Stimulated activated CD8-positive, alpha-beta memory T cell treated with anti-CD3 and anti-CD28 coated beads, Interleukin-7, amount 100 ng/mL, for 4 hours (primary cell): ENCODE measurements at places on chromosomes 6 and 20.
A peak's percentile ranks its signal among the peaks of the same experiment; 100 is the strongest.

DNA sequence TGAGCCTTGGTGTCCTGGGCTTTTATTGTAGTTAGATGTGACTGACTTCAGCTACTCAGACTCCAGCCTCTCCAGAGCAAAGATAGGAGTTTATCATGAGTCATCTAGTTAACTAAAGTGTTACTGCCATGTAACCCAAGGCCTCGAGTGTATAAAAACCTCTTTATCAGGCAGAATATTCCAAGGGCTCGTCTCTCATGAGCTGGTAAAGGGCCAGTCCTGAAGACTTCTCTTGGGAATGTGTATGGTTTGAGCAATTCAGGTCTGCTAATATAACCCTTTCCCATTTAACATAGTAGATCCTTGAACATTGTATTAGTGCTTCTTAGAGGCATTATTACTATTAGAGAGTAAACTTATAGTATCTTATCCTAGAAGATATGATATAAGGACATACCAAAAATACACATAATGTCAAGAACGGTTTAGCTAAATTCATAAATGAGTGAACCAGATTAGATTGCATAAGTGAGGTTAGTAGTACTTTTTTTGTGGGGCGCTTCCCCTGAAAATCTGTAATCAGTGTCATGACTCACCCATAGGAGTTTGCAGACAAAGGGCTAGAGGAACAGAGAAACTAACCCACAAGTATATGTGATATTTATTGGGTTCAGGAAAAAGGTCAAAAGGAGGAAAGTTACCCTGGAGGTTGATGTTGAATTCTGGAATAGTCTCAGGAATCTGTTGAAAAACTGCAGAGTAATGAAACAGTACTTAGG lies 16.0 kb downstream of the DSE start:
- no peak for DNase-seq

DNA sequence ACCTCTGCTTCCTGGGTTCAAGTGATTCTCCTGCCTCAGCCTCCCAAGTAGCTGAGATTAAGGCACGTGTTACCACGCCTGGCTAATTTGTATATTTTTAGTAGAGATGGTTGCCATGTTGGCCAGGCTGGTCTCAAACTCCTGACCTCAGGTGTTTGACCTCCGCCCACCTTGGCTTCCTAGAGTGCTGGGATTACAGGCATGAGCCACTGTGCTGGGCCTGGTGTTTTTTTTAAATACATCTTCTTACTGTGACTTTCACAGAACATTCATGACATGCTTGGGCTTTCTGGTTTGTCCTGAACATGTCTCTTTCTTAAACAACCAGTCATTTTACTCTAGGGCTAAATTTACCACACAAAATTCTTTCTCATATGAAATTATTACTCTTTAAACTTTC lies 34.7 kb upstream of the FAM8A1 start:
- DNase-seq = no peak

DNA sequence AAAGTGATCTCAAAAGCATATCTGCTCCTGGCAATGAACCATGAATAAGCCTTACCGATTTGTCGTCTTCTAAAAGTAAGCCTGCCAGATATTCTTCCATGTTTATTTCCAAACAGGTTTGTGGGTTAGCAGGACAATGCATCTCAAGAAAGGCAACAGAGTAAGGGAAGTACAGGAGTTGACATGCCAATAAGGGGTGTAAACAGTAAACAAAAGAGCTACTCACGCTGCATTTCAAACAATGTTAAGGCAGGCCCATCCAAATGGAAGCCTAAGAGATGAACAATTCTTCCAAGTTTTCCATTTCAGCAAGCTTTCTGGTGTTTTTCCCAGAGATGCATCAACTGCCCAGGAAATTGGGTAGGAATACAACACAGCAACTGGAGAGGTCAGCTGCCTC lies 27.8 kb upstream of the CRIP3 start:
- DNase-seq = no peak

DNA sequence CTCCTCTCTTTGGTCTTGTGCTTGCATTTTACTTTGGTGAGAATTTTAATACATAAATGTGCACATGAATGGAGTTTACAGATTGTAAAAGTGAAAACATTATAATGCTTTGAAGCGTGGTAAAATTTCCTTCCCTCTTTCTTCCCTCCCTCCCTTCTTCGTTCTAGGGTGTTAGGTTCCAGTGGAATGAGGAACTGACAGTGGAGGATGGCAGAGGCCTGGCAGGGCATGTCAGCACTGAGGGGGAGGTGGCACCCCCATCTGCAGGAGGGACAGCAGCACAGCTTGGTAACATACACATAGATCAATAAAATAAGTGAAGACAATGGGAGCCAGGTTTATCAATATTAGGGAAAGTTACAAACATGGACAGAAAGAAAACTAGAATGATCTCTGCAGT lies 47.5 kb downstream of the RNASET2 start:
- no peak for DNase-seq

DNA sequence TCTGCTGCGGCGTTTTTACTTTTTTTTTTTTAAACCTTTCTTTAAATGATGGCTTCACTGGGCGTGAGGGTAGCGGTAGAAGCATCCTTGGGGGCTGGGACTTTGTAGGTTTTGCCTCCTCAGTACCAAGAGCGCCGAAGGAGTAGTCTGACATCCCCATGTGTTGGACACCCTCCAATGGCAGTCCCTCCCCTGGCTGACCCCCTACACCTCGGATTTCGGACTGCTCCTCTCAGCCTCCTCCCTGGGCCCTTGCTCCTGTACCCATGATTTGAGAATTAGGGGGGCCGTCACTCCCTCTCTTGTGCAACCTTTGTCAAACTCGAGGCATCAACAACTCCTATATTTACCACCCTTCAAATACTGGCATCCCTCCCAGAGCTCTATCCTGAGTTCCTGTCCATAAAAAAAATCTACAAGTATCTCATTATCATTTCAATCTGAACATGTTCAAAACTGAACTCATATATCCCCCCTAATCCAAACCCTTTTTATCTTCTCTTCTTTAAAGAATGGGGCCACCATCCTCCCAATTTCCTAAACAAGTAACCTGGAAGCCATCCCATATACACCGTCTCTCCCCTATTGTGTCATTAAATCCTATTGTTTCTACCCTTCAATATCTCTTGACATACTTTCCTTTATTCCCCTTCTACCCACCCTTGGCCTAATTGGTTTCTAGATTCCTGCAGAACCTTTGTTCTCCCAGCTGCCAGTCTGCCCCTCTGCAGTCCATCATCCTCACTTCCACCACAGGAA lies 1.2 kb upstream of the ARFGEF3 start:
- no peak for DNase-seq

DNA sequence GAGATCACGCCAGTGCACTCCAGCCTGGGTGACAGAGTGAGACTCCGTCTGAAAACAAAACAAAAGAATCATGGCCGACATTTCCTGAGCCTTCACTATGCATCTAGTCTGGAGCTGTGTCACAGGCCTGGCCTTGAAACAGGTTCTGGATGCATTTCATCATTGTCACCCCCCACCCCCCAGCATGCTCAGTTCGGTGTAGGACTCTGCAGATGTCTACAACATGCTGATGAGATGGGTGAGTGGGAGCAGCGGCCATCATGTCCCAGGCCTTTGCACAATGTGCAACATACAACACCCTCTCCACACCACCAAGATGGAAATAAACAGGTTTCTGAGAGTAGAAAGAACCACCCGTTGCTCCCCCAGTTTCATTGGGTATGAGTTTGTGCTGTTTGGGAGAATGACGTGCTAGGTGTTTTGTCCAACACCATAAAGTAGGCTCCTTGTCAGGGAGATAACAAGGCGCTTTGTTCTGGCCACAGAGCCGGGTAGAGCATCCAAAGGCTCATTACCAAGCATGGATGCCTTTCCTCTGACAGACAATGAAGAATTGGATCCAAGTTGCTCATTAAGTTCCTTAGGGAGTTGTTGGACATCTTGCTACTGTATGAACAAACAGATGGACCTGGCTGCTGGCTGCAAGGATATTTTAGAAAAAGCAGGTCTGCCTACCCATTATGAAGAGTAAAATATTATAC lies 22.1 kb downstream of the SNHG17 start:
- DNase-seq = no peak

- no peak for DNase-seq
Observed at GRCh38 chr20:19995220-19995863, 21.8 kb upstream of the NAA20 start.

- no peak for DNase-seq
Observed at GRCh38 chr20:33006776-33007375, 628 bp upstream of the BPIFB2 start.

- no peak for DNase-seq
Observed at GRCh38 chr20:41361757-41362747, 4.6 kb downstream of the EMILIN3 start.

DNA sequence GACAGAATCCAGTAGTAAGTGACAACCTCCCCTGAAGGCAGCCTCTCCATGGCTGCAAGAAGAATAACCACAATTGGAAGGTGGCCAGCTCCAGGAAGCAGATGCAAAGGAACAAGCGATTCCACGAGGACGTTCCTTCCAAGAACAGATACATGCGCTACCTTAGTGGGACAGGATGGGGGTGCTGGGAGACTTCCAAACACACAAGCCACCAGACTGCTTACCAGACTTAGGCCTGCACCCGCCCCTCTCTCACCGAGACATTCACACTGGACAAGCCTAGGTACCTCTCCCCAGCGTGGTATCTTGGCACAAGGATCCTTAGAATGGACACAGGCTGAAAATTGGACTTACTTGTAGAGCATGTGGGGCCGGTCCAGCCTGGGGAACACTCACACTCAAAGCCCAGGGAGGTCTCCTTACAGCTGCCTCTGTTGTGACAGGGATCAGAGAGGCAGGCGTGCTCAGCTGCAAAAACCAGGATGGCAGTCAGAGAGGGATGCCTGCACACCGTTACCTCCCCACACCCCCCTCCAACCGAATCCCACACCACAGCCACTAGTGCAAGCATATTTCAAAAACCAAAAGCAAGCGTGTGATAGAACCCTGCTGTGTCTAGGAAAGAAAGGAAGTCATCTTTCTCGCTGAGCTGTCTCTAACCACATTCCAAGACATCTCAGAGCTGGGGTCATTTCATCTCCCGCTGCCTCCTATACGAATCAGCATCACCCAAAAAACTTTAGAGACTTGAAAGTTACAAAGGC lies 22.4 kb downstream of the JAG1 start:
- no peak for DNase-seq

DNA sequence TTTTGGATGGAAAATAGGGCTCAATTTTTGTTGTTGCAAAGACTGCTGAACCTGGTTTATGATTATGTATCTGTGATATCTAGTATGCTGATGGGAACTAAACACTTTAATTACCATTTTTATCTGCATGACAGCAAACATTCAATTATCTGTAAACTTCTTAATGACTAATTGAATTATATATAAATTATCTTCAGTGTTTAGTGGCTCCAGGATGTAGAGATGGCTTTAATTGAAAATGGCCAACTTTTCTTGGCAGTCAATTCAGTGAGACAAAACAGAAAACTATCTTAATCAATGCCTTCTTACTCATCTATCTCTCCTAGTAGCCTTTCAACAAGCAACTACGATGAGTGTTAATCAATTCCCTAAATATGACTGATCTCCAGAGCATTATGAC lies 591.3 kb downstream of the HACE1 start:
- DNase-seq = no peak

GRCh38 chr20:63070771-63071540 lies 64.2 kb upstream of the BHLHE23 start:
- no peak for DNase-seq

- DNase-seq = no peak
Observed at GRCh38 chr6:37648465-37649330, 49.0 kb downstream of the MDGA1 start.

GRCh38 chr6:15243910-15244619 lies 1.8 kb upstream of the JARID2 start:
- DNase-seq = no peak

DNA sequence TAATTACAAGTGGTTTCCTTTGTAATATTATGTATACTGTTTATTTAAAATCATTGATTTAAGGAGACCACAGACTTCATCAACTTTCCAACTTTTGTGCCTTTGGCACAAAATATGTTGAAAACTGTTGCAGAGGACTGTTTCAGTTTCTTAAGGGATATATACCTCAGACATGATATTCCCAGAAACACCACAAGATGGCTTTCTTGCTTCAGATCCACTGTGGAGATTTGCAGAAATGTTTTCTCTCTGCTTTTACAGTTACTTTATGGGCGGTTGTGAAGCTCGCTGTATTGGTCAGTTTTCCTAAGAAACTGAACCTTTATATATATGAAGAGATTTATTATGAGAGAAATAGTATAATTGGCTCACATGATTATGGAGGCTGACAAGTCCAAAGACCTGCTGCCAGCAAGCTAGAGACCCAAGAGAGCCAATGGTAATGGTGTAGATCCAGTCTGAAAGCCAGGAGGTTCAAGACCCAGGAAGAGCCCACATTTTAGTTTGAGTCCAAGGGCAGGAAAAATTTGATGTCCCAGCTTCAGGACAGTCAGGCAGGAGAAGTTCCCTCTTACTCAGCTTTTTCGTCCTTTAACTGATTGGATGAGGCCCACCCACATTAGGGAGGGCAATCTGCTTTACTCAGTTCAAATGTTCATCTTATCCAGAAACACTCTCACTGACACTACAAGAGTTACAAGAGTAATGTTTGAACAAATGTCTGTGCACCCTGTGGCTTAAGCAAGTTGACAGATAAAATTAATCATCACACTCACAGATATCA lies 12.8 kb downstream of the ME1 start:
- no peak for DNase-seq

- no peak for DNase-seq
Observed at GRCh38 chr20:54105653-54106052, 35.3 kb upstream of the BCAS1 start.

- no peak for DNase-seq
Observed at GRCh38 chr20:43022568-43022967, 167.1 kb downstream of the PTPRT start.

DNA sequence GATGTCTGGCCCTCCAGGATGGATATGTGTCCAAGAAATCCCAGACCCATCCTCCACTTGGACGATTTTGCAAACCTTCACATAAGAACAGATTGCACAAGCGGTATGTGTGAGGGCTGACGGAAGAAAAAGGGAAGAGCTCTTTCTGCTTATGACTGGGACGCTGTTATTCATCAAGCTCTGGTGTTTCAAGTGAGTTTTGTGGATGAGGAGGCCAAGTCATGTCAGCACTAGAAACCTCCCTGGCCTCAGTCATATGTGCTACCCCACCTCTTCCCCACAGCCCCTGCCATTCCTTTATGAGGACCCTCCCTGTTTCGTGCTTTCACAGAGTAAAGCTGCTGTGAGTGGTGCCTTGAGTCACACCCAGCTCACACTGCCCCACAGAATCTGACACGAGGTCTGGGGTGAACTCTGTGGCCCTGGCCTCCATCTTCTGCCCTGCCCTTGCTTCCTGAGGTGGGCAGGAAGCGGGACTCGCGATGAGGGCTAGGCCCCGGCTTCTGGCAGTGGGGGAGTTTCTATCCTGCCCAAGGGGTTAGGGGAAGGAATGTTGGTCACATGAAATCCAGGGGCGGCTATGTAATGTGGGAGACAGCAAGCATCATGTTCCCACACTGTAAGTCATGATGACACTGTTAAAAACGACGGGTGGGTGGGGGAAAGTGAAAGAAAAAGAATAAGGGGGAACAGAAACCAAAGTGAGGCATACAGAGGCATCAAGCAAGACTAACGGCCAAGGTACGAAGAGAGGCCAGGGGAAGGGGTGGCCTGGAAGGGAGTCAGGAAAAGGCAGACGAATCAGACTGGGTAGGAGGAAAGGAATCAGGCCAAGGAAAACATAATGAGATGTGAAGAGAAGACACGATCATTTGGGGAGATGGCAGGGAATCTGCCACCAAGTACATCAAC lies 78.1 kb downstream of the PRDM1 start:
- peak; percentile 43 for DNase-seq
